Aorta (tissue), 5 donors: ENCODE measurements at places on chromosomes 3 and 15. TPM values are rescaled to one million over a fixed set of nuclear protein-coding genes. Genes with fewer than 3 reads are reported as not detected.

GRCh38 chr3:140186421-140186920 lies 251.5 kb downstream of the CLSTN2 start:
- no peak for DNase-seq
- peaks cover 25% of the 10 kb centered on the region for H3K4me1 ChIP-seq
- no peak overlapping the region for H3K4me3 ChIP-seq
- peak overlapping the region; percentile 80 for H3K27ac ChIP-seq
- no peaks in the 10 kb centered on the region for H3K27me3 ChIP-seq

The SUCLG2 gene
- total RNA-seq, result 48.8 TPM

The TLR9 gene
- 0.42 TPM for total RNA-seq

The CLK3 gene
- total RNA-seq, result 63.7 TPM

- H3K4me3 ChIP-seq, result no peak overlapping the region
- DNase-seq, result no peak
- no peaks in the 10 kb centered on the region for H3K4me1 ChIP-seq
- H3K27me3 ChIP-seq, result no peaks in the 10 kb centered on the region
These were observed 9.4 kb upstream of the MED12L start for GRCh38 chr3:151075869-151076562.

The RETNLB gene
- not detected for total RNA-seq

The SCN5A gene
- 0.45 TPM for total RNA-seq

DNA sequence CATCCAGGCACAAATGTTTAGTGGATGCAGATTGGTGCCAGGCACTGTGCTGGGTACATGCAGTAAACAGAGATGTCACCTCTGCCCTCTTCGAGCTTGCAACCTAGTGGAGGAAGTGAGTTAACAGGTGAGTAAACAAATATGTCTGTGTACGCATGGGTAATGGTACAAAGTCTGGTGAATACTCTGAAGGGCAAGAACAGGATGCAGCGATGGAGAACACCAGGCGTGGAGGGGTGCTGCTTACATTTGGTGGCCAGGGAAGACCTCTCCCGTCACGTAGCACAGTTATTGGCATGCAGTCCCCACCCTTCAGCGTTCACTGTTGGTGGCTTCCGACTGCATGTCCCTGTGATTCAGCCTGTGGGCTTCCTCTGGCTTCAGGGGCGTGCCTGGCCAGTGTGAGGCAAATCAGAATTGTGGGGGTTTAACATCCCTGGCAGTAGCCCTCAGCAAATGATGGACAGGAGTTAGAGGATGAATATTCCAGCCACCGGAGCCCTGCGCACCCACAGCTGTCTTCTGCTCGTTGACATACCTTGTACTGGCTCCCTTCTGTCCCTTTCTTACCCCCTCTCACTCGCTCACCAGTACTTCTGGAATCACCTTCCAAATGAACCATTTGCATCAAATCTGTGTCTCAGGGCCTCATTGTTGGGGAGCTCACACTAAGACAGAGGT lies 9.1 kb upstream of the HDAC11 start:
- H3K27ac ChIP-seq, result no peak overlapping the region
- no peaks in the 10 kb centered on the region for H3K4me1 ChIP-seq
- H3K36me3 ChIP-seq, result no peaks in the 10 kb centered on the region
- no peaks in the 10 kb centered on the region for H3K27me3 ChIP-seq
- H3K4me3 ChIP-seq, result no peak overlapping the region

DNA sequence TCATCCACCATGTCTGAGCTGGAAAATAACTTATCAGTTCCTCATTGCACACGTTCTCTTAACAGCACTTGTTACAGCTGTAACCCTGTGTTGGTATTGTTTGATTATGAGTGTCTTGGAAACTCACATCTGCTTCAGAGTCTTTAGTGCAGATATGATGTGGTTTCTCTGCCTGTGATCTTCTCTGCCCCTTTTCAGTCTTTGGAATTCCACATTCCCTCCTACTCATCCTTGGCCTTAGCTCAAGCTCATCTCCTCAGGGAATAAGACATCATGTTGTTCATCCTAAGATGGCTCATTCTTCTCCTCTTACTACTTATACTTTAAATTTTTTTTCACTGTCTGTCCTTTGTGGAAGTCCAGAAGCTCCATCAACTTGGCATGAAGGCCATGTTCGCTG lies 77.7 kb downstream of the SYNPR start:
- no peak overlapping the region for H3K4me3 ChIP-seq
- peaks cover 2% of the 10 kb centered on the region for H3K27me3 ChIP-seq
- H3K27ac ChIP-seq, result no peak overlapping the region
- H3K36me3 ChIP-seq, result no peaks in the 10 kb centered on the region
- DNase-seq, result no peak

GRCh38 chr3:47838503-47838902 lies 35.6 kb downstream of the DHX30 start:
- no peak overlapping the region for H3K4me3 ChIP-seq
- H3K36me3 ChIP-seq, result no peaks in the 10 kb centered on the region
- DNase-seq, result no peak
- H3K27ac ChIP-seq, result no peak overlapping the region
- H3K27me3 ChIP-seq, result no peaks in the 10 kb centered on the region

GRCh38 chr3:31615071-31615875 lies 82.5 kb downstream of the STT3B start:
- H3K4me1 ChIP-seq, result no peaks in the 10 kb centered on the region
- no peak overlapping the region for H3K27ac ChIP-seq
- DNase-seq, result no peak
- no peak overlapping the region for H3K4me3 ChIP-seq
- no peaks in the 10 kb centered on the region for H3K27me3 ChIP-seq

The SCAMP5 gene
- 5.8 TPM for total RNA-seq

The CRYBG3 gene
- total RNA-seq, result 22.4 TPM

GRCh38 chr3:55860049-55860721 lies 373.1 kb upstream of the WNT5A start:
- no peaks in the 10 kb centered on the region for H3K36me3 ChIP-seq
- no peaks in the 10 kb centered on the region for H3K27me3 ChIP-seq
- H3K27ac ChIP-seq, result no peak overlapping the region

The BBS4 gene
- total RNA-seq, result 16.5 TPM

The SLC22A14 gene
- total RNA-seq, result 0.42 TPM

DNA sequence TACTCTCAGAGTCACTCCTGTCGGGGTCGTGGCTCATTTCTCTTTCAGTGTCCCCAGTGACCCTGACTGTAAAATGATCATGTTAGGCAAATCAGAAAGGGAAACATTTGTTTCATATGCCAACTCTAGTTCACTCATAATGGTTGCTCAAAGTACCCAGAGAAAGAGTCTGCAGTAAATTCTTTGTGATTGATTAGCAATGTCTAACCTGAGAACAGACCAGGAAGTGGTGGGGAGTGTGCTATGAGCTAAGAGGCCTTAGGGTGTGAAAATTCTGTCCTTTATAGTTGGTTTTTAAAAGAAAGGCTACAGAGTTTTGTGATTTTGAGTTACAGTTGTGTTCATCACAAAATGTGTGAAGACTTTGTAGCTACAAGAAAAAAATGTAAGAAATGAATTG lies 108.9 kb downstream of the EDEM1 start:
- H3K4me1 ChIP-seq, result no peaks in the 10 kb centered on the region
- DNase-seq, result no peak
- H3K27ac ChIP-seq, result no peak overlapping the region
- no peaks in the 10 kb centered on the region for H3K27me3 ChIP-seq

- no peaks in the 10 kb centered on the region for H3K36me3 ChIP-seq
- no peaks in the 10 kb centered on the region for H3K4me1 ChIP-seq
- no peak overlapping the region for H3K27ac ChIP-seq
- no peak for DNase-seq
These were observed 92.3 kb downstream of the SMAD3 start for GRCh38 chr15:67157521-67158252.

The FBXW12 gene
- not detected for total RNA-seq

The RBM6 gene
- 103 TPM for total RNA-seq

DNA sequence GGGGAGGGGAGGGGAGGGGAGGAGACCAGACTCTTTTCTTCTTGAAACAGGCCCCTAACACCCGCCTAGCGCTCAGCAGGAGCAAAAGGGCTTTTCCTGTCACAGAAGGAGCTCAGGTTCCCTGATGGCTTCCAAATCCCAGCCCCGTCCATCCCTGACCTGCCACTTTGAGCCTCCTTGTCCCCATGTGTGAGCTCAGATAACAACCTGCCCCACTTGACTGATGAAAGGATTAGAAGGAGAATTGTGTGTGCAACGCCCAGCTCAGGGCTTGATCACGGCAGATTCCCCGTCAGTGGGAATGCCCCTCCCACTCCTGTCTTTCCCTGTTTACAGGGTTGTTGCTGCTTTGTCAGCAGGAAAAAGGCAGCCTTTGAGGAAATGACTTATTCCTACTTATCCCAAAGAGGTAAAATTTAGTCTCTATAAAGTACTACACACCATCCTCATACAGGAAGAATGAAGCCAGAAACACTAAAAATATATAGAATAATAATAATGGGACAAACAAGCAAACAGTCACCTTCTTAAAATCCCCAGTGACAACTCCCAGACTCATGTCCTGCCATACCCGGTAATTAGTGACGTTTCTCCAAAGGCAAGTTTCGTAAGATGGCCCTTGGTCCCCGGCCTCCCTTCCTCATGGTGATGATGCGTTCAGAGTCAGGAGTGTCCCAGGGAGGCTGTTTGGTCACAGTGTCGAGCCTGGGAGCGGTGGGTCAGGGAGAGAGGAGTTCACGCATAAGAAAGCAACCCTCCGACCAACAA lies 6.1 kb upstream of the LRRC15 start:
- H3K27ac ChIP-seq, result no peak overlapping the region
- peak; percentile 30 for DNase-seq
- no peaks in the 10 kb centered on the region for H3K4me1 ChIP-seq
- H3K4me3 ChIP-seq, result no peak overlapping the region
